ENCODE measurements at places on chromosomes 5 and 9.
A peak's percentile ranks its signal among the peaks of the same experiment; 100 is the strongest.

GRCh38 chr5:138844812-138845513 lies 30.2 kb downstream of the LRRTM2 start:
- DNase-seq: peak; percentile 76

DNA sequence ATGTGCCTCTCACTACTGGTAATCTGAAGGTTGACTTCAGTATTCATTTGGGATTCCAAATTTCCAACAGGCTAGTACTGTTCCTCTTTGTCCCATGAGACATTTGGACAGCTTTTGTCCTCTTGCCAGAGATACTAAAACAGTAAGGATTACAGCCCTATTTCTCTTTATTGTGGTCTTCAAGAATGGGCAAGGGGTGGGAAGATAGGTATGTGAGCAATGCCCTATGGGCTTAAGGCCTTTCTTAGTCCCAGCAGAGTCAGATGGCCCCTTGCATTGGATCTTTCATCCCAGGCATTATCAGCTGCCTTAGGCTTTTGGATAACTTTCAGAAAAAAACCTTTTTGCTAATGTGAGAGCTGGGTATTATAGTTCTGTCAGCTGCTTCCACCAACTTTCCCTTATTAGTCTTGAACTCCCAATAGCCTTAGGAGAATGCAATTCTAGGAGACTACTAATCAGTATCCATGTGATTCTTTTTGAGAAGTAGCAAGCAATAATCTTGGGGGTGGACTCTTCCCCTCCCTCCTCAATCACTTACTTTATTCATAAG lies 361.1 kb upstream of the NUDT12 start:
- no peak for DNase-seq

- DNase-seq: no peak
Observed at GRCh38 chr9:124654431-124654830, 116.7 kb downstream of the NR6A1 start.

DNA sequence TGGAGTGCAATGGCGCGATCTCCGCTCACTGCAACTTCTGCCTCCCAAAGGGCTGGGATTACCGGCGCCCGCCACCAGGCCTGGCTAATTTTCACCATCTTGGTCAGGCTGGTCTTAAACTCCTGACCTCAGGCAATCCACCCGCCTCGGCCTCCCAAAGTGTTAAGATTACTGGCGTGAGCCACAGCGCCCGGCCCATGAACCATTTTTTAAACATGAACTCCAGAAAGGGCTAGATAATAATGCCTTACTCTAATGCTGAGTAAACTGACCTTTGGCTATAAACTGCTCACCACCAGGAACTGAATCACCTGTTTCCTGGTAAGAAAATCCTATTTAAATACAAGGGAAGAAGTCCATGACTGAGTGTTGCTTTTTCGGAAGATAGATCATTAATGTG lies 23.2 kb upstream of the DAB2 start:
- DNase-seq: no peak

- DNase-seq: no peak
Observed at GRCh38 chr9:137955586-137955985, 78.0 kb downstream of the CACNA1B start.

DNA sequence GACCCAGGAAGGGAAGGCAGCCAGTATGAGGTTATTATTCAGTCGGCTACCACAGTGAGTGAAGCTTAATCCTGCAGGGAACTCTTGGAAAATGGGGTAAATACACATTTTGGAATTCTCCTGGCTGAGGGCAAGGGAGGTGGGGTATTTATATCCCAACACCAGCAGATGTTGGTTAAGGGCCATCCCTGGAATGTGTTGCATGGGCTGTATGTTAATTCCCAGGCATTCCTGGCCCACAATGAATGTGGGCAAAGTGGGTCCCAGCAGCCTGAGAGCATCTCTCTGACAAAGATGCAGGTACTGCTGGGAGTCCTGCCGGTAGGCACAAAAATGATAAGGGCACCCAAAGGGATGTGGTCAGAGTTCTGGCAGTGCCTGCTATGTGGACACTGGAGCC lies 2.9 kb upstream of the GPRIN1 start:
- no peak for DNase-seq

GRCh38 chr9:127546125-127546832 lies 65.8 kb upstream of the STXBP1 start:
- DNase-seq: no peak

DNA sequence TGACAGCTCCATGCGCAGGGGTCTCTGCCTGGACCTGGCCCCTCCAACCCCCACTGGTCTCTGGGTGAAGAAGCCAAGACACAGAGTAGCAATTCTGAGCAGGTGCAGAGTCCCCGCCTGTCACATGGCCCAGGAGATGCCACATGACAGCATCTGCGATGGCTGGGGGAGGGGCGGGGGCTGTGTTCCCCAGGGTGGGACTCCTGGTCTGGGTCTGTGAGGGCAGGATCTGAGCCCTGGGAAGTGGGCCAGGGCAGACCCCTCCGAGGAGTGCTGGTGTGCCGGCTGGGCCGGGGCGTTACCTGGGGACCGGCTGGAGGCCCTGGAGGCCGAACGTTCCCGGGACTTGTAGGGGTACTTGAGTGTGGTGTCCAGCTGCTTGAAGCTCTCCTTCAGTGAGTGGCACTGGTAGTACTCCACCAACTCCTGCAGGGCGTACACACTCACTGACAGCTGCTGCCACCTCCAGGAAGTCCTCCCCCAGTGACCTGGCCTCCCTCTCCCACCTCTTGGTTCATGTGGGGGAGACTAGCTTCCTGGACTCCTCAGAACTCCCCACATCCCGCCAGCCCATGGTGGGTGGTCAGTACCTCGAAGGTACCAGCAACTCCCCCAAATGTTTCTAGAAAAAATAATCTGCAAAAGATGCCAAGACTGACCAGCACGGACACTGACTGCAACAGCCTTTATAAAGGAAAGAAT lies 32.1 kb upstream of the SARDH start:
- no peak for DNase-seq

DNA sequence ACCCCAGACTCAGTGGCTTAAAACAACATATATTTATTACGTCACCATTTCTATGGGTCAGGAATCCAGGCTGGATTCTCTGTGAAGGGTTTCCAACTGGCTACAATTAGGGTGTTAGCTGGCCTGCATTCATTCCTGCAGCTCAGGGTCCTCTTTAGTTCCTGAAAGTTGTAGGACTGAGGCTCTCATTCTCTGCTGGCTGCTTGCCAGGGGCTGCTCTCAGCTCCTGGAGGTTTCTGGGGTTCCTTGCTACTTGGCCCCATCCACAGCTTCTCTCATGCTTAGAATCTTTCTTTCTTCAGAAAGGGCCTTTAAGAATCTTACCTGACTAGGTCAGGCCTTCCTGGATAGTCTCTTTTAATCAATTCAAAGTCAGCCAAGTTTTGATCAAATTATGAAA lies 424.6 kb downstream of the GADD45G start:
- no peak for DNase-seq

DNA sequence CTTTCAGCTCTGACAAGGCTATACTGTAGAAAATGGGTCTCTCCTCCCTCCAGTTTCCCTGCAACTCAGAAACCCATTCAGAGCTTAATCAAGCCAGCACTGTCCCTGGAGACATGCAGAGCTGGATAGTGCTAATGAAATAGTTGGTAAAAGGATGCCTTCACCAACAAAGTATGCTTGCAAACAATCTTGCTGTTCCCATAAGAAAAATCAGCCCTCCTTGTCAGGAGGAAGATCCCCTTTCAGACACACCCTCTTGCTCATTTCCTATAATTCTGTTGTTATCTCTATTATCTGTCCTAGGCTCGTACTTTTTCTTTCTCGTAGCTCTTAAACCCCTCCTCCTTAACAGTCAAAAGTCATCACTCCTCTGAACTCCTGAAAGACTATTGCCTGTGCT lies 9.9 kb upstream of the OSMR start:
- peak; percentile 40 for DNase-seq

- no peak for DNase-seq
Observed at GRCh38 chr9:6414247-6414641, 1.2 kb downstream of the UHRF2 start.

- no peak for DNase-seq
Observed at GRCh38 chr5:79284846-79285245, 48.9 kb downstream of the JMY start.

DNA sequence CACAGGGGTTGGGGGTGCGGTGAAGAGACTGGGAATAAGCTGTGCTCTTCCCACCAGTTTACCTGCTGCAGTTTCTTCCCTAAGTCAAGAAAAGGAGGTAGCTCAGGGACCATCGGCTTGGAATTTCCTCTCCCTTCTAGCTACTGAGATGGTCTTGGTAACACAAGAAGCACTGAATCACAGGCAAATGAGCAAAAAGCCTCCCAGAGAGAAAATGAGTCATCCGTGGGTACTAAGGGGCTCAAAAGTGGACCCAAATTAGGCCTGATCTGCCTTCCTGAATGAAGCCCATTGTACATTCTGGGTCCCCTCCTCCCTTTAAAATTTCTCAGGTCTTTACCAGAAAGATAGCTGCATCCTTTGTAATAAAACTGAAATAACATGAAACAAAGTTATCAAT lies 49.9 kb downstream of the PTPN3 start:
- DNase-seq: peak; percentile 71

DNA sequence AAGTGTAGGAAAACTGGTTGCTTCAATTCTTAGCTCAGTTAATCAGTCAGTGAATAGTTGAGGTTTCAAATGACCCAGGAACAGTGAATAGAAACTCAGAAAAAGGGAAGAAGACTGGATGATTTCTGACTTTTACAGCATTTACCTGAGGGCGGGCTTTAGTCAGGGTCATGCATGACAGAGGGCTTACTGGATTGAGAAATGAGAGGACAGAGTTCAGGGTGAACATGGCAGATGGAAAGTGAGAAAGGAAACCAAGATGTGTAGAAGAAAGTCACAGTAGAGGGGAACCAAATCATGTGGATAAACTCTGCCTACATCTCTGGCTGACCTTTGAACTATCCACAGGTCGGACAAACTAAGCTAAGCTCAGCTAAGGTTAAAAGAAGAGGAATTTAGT lies 596.0 kb downstream of the SEMA5A start:
- no peak for DNase-seq

- peak; percentile 87 for DNase-seq
Observed at GRCh38 chr9:91302831-91303230, 58.9 kb downstream of the AUH start.

All from foreskin fibroblast (primary cell).